ENCODE measurements at places on chromosomes 12 and 14.

DNA sequence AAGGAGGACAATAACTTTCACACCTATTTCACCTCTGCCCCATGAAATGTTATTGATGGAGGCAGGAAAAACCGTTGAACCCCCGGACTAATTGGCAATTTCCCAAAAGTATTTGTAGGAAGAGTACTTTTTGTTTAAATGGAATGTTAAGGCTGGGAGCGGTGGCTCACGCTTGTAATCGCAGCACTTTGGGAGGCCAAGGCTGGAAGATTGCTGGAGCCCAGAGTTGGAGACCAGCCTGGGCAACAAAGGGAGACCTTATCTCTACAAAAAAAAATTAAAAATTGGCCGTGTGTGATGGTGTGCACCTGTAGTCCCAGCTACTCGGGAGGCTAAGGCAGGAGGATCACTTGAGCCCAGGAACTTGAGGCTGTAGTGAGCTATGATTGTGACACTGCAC is 26.0 kb upstream of the SPTLC2 start:
- DNase-seq: no peak

DNA sequence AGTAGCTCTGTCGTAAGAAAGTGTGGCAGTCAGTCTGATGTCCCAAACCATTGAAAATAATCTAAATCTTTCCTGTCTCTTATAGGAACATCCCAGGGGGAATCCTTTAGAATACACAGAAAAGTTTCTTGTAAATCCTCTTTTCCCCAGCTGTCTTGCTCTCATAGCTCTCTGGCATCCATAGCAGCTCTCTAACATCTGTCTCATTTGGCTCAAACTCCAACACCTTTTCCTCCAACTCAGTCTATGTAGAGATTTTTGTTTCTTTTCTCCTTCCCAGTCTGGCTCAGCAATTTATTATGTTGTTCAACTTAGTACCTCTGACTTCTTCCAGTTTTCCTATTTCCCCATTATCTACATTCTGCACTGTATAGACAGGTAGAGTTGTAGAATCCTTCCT is 84.4 kb upstream of the NEDD1 start:
- DNase-seq: no peak

- DNase-seq: peak; percentile 72
These were observed 335.0 kb downstream of the PCNX1 start for GRCh38 chr14:71242237-71242748.

DNA sequence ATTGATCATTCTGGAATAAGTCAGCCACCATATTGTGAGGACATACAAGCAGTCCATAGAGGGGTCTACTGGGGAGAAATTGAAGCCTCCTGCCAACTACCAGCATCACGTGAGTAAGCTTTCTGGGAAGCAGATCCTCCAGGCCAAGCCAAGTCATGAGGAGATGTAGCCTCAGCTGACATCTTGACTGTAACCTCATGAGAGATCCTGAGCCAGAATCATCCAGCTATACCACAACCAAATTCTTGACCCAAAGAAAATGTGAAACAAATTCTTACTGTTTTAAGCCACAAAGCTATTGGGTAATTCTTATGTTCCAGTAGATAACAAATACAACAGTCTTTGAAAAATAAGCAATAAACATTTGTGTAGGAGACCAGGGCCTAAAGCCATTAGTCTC is 479.4 kb upstream of the DCN start:
- DNase-seq: no peak

- DNase-seq: no peak
These were observed 287.0 kb downstream of the RERGL start for GRCh38 chr12:17802657-17803641.

DNA sequence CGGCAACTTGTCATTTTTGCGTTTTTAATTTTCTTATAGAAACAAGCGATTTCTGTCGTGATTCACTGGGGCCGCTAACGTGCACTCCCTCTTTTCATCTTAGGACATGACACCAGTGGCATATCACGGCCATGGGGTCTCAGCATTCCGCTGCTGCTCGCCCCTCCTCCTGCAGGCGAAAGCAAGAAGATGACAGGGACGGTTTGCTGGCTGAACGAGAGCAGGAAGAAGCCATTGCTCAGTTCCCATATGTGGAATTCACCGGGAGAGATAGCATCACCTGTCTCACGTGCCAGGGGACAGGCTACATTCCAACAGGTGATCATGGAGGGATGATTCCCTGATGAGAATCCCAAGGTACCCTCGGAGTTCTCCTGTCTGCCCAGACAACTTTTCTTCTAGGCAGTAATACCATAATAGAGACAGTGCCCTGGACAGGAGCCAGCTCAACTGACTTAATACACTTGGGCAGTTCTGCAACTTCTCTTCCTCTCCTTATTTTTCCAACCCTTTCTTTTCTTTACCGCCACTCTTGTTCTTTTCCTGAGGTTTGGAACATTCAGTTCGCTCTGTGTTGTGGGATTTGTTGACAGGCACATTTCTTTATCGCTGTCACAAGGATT is 821 bp downstream of the TMEM106C start:
- DNase-seq: no peak

DNA sequence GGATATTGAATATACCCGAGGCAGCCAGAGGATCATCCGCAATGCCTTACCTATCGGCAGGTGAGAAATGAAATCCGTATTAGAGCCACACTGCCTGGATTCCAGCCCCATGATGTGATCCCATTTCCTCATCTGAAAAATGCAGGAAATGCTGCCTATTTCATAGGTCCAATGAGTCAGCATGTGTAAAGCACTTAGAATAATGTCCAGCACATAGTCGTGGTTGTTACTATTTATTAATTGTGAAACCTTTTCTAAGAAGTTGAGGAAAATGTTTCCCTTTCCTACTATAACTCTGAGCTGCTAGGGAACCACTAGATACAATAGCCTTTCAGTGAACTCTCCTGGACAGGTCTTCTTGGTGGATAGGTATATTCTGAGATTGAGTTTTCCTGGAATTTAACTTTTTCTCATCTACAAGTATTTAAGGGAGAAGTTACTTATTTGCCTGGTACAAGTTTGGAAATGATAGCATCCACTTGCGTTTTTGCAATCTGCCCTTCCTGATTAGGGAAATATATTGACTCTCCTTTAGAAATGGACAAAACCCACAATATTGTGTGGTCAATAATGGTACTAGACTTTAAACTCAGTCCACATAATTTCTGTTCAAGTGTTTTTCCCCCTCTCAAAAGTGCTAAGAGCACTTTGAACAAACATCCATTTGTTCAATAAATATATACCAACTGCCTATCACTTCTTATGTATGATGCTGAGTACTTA is 12.2 kb downstream of the POLR3B start:
- DNase-seq: peak; percentile 42

- no peak for DNase-seq
These were observed 67.9 kb upstream of the BEGAIN start for GRCh38 chr14:100654814-100655740.

DNA sequence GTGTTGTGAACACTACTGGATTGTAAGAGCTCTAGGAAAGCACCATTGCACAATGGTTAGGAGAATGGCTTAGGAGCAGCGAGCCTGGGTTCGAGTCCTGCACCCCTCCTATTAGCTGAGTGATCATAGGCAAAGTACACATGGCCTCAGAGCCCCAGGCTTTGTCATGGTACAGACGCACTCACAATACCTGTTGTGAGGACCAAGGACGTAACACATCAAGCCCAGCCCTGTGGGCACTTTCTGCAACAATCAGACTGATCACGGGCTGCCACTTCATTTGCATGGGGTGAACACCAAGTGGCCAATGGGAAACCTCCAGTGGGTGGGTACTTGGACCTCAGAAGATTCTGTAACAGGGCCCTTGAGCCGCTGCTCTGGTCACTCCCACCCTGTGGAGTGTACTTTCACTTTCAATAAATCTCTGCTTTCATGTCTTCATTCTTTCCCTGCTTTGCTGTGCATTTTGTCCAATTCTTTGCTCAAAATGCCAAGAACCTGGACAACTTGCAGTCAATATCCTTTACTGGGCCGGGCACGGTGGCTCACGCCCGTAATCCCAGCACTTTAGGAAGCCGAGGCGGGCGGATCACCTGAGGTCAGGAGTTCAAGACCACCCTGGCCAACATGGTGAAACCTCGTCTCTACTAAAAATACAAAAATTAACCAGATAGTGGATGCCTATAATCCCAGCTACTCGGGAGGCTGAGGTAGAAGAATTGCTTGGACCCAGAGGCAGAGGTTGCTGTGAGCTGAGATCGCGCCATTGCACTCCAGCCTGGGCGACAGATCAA is 28.2 kb downstream of the GLRX5 start:
- no peak for DNase-seq

DNA sequence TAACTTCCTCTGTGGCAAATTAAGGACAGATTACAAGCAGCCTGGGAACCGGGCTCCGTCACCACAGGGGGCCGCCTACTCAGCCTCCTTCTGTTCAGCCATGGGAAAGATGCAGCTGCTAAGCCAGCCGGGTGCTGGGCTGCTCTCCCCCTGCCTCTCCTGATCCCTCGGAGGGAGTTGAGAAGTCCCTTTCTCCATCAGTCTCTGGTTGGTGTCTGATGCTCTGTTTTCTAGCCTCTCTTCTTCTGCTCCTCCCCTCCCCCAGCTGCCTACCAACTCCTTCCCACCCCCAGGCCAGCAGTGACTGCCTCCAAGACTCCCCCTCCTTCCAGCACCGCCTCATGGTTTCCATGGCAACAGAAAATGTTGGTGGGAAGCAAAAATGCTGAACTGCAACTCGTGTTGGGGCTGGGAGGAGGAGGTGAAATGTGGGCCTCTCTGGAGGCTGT is 486.7 kb downstream of the APAF1 start:
- DNase-seq: no peak

DNA sequence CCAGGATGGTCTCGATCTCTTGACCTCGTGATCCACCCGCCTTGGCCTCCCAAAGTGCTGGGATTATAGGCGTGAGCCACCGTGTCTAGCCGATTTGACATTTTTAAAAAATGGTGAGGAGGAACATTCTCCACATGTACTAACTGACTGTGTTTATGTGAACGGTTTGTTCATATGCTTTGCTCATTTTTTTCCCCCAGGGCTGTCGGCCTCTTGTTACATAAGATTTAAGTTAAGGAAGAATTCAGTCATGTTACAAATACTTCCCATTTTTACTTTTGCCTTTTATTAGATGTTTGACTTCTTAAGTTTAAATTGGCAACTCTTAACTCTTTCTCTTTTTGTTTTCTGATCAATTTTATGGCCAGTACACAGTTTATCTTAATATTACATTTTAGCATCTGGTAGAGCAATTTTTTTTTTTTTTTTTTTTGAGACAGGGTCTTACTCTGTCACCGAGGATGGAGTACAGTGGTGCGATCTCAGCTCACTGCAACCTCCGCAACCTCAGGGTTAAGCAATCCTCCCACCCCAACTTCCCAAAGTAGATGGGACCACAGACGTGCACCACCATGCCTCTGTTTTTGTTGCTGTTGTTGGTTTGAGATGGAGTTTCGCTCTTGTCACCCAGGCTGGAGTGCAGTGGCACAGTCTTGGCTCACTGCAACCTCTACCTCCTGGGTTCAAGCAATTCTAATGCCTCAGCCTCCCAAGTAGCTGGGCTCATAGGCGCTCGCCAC is 9.6 kb downstream of the GNS start:
- DNase-seq: no peak

DNA sequence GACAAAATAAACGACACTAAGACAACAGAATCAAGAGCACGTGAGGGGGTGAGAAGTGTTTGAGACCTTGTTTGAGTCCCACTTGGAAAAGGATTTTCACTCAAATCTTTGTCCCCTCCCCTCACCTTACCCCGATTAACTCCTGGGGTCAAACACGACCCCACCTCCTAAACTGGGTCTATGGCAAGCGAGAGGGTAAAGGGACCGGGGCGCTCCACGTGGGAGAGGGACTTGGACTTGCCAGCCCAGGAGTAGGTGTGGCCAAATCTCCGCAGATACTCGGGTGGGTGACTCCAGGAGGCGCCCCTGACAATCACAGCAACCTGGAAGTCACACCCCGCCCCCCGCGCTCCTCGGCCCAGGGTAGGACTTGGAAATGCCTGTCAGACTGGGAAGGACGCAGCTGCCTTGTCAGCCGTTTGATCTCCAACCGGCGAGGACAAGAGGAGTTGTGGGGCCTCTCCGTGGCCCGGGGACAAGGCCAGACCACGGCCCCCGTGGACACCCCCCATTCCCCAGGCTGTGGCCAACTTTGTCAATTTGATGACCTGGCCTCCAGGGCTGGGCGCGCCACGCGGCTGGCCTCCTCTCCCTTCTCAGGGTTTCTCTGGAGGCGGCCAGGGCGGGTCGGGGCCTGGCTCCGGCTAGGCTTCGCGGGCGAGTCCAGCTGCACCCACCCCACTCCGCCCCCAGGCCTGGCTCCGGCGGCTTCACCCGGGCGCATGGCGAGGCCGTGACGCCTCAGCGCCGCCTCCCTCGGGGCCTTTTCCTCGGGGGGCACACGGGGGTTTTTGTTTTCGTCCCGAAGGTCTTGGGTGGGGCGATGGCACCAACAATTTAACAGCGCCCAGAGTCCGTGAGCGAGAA is 1.1 kb upstream of the BCL11B start:
- DNase-seq: no peak

DNA sequence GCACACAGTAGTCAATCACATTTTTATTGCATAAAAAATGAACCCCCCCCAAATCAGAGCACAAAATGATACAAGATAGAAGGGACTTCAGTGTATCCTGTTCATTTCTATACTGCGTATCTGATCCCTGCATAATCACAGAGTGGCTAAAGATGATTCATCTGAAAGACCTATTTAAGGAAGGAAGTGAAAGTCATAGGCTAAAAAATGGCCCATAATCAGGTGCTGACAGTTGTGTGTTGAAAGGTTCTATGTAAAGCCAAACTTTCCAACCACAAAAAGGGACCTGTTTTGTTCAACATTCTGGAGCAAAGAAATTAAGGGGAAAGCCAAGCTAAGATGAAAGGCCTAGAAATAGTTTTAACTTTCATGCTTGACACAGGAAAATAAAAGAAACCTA is 147.8 kb upstream of the ATP2B1 start:
- DNase-seq: peak; percentile 82
